Hematopoietic multipotent progenitor cell (in vitro differentiated cells): ENCODE measurements at places on chromosomes 1 and 21. TPM values are rescaled to one million over a fixed set of nuclear protein-coding genes. Genes with fewer than 3 reads are reported as not detected.

Gene RPE65
- total RNA-seq, result not detected

Gene RGS1
- total RNA-seq, result 13.7 TPM

DNA sequence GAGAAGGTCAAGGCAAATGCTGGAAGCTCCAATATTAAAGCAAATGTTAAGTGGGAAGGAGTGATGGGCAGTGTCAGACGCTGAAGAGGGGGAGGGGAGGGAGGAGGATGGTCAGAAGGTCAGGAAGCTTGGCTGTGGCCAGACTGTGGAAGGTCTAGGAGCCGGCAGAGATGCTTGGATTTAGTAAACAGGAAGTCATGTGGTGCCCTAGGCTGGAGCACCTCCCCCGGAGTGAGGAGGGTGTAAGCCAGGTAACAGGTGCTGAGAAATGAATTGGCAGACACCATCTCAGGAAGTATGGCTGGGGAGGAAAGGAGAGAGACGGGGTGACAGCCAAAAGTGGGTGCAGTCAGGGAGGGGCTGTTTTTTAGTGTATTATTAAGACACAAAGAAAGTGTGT, 17.7 kb downstream of the CSMD2 start:
- DNase-seq, result no peak

DNA sequence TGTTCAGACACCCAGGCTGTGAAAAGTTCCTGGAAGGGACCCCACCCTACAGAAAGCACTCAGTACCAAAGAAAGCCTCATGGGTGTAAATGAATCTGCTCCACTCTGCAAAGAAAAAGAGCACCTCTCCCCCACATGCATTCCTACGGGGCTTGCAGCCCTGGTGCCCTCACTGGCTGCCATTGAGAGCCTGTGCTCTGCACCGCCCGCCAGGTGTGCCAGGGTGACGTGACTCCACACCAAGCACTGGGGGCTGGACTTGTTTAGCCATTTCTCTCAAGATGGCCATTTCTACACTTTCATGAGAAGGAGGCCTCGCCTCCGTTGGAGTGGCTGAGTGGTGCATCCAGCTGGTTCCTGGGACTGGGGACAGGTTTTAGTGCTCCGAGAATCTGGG, 380.5 kb upstream of the VAMP3 start:
- DNase-seq, result no peak

GRCh38 chr1:219372916-219373615, 199.4 kb downstream of the LYPLAL1 start:
- DNase-seq, result no peak

GRCh38 chr1:178538192-178538916, 25.4 kb downstream of the TEX35 start:
- DNase-seq, result no peak

- DNase-seq, result no peak
Observed at GRCh38 chr1:183982172-183982963, 55.2 kb downstream of the COLGALT2 start.

DNA sequence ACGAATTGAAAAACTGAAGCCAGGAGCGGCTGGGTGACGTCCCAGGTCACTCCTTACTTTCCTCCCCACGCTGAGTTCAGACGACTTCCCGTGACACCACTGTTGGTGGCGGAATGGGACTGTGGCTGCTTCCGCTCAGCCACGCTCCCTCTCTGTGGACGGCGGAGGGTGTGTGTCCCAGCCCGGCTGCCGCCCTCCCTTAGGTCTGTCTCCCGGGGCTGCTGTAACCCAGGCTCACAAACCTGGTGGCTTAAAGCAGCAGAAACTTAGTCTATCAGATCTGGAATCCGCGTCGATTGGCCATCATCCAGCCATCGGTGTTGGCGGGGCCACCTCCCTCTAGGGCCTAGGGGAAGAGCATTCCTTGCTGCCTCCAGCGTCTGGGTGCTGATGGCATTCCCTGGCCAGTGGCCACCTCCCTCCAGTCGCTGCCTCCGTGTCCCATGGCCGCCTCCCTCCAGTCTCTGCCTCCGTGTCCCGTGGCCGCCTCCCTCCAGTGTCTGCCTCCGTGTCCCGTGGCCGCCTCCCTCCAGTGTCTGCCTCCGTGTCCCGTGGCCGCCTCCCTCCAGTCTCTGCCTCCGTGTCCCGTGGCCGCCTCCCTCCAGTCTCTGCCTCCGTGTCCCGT, 17.5 kb downstream of the TRPM2 start:
- DNase-seq, result no peak
